Left cardiac atrium (tissue), 4 donors: ENCODE measurements at places on chromosomes 6 and 20. TPM values are rescaled to one million over a fixed set of nuclear protein-coding genes. Genes with fewer than 3 reads are reported as not detected.

- no peak for DNase-seq
These were observed 3.0 kb downstream of the NR2E1 start for GRCh38 chr6:108168501-108169463.

- DNase-seq = no peak
These were observed 67.9 kb upstream of the RNF24 start for GRCh38 chr20:4083098-4083865.

GRCh38 chr6:125818772-125819260, 28.1 kb downstream of the NCOA7 start:
- DNase-seq = no peak

GRCh38 chr6:36196113-36196879, at the start of gene BRPF3:
TSS of gene BRPF3 (plus strand) at chr6:36196744. CDS start at chr6:36200323, 3,579 bp downstream.
- peak; percentile 83 for DNase-seq

DNA sequence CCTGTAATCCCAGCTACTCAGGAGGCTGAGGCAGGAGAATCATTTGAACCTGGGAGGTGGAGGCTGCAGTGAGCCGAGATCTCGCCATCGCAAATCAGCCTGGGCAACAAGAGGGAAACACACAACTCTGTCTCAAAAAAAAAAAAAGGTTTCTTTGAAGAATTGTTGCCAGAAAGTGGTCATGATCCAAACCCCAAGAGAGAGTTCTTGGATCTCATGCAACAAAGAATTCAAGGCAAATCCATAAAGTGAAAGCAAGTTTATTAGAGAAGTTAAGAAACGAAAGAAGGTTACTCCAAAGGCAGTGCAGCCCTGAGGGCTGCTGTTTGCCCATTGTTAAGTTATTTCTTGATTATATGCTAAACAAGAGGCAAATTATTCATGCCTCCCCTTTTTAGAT, 14.5 kb upstream of the KIFC1 start:
- no peak for DNase-seq

- no peak for DNase-seq
These were observed 301.7 kb downstream of the FOXA2 start for GRCh38 chr20:22282696-22283095.

DNA sequence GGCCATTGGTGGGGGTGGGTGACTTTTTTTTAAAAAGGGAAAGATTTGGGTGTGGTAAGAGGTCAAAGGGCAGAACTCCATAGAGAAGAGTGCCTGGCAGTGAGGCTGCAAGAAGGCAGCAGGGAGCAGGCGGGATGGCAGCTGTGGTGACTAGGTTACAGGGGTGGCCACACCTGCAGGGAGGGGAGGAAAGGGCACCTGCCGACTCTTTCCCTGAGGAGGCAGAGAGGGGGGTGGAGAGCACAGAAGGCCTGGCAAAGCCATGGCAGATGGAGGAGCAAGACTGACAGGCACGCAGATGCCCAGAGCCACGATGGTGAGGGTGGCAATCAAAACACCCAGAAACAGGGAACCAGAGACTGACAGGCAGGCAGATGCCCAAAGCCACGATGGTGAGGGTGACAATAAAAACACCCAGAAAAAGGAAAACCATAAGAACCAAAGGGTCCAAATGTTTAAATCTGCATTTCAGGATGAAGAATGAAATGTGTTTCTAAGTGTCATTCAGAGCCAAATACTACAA, 19.3 kb downstream of the CST7 start:
- no peak for DNase-seq

GRCh38 chr6:52577022-52577777, at the start of gene TRAM2:
TSS of gene TRAM2 (minus strand) at chr6:52577060. CDS start at chr6:52576915, 145 bp downstream.
- DNase-seq = peak; percentile 92

POM121L2 gene
- not detected for total RNA-seq

DOK5 gene
- total RNA-seq = 14.3 TPM

ATF6B gene
- total RNA-seq = 35.4 TPM

POPDC3 gene
- 34.5 TPM for total RNA-seq

JPH2 gene
- 78.3 TPM for total RNA-seq

TRIM10 gene
- not detected for total RNA-seq

EYA4 gene
- total RNA-seq = 7.2 TPM
